HuH-7 (cell line): ENCODE measurements at places on chromosomes 2 and 18.

DNA sequence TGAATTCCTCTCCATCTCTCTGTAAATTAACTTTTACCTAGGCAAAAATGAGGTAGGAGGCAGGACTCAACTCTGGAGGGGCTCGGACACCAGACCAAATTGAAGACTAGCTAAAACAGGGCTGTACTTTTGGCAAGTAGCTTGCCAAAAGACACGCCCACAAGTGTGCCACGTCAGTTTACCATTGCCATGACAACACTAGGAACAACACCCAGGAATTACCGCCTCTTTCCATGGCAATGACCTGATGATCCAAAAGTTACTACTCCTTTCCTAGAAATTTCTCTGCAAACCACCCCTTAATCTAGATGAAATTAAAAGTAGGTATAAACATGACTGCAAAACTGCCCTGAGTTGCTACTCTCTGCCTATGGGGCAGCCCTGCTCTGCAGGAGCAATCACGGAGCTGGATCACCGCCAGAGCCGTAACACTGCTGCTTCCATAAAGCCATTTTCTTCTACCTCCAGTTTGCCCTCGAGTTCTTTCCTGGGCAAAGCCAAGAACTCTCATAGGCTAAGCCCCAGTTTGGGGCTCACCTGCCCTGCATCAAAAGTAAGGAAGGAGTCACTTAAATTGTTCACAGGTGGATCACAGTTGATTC lies 66.0 kb upstream of the FAM136A start:
- DNase-seq: no peak

GRCh38 chr2:71566372-71566771 lies 113.0 kb downstream of the DYSF start:
- no peak for DNase-seq

DNA sequence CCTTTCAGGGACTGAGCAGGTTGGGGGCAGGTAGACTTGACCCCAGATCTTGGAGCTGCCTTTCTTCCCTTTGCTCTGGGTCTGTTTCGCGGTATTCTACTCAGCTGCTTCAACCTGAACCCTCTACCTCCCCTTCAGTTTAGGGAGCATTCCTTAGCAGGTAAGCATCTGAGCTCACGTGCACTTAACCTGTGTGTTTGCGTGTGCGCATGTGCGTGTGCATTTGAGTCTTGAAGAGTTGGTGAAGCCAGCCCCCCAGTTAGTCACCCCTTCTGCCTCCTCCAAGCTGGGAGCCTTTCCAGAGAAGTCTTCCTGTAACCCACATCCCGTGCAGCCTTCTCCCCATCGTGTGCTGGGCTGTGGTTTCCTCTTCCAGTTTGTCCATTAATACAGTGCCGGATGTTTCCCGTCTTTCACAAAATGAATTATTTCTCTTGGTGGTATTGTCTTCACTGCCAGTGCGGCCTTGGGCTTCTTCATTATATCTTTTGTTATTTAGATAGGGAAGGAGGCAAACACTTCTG lies 33.2 kb downstream of the B3GNT2 start:
- no peak for DNase-seq

DNA sequence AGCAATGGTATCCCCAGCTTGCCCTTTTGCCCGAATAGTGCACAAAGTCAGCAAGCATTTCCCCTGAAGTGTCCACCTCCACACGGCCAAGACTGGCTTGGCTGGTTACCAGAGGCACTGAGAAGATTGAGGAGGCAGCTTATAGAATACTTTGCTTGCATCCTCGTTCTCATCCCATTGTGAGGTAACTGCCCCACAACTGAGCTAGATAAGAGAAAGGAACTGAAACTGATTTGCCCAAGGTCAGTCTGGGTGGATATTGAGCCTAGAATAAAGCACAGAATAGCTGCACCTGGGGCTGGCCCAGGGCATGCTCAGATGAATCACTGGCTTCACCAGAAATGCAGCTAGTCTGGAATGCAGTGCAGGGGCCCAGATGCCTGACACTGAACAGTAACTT lies 32.7 kb upstream of the MAP4K3 start:
- DNase-seq: peak; percentile 11

DNA sequence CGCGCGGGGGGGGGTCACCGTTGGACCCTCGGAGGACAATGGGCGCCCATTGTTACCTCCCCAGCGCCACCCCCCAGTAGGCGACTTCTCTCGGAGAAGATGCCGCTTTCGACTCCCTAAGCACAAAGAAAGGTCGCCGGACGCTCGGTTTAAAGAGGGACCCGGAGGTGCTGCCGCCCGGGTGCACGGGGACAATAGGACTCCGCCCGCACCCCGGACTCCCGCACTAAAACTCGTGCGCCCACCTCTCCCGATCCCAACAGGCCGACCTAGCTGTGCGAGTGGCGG lies 318 bp upstream of the CDC42EP3 start:
- DNase-seq: no peak

- DNase-seq: no peak
Measured at GRCh38 chr2:181178130-181178529, 197.7 kb downstream of the UBE2E3 start.

GRCh38 chr2:70766357-70767078 lies 1.5 kb downstream of the ADD2 start:
- DNase-seq: no peak

GRCh38 chr2:200306931-200307723 lies 634 bp downstream of the SPATS2L start:
- DNase-seq: peak; percentile 19

DNA sequence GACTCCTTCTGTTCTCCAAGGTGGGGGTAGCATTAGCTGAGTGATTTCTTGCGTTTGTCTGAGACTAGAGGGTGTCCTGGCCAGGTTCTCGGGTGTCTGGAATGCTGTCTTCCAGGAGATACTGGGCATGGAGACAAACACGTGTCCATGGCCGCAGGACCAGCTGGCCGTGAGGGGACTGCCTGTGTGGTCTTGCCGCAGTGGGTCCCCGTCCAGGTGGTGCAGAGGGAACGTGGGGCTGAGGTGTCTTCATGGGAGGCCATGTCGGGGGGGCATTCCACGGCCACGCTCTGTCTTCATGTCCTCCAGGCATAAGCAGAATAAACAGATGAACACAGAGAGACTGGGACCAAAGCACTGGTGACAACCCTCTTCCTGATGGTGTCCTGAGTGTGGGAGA lies 66.6 kb downstream of the SMIM21 start:
- no peak for DNase-seq

- no peak for DNase-seq
Measured at GRCh38 chr18:68417166-68417799, 297.6 kb downstream of the TMX3 start.

DNA sequence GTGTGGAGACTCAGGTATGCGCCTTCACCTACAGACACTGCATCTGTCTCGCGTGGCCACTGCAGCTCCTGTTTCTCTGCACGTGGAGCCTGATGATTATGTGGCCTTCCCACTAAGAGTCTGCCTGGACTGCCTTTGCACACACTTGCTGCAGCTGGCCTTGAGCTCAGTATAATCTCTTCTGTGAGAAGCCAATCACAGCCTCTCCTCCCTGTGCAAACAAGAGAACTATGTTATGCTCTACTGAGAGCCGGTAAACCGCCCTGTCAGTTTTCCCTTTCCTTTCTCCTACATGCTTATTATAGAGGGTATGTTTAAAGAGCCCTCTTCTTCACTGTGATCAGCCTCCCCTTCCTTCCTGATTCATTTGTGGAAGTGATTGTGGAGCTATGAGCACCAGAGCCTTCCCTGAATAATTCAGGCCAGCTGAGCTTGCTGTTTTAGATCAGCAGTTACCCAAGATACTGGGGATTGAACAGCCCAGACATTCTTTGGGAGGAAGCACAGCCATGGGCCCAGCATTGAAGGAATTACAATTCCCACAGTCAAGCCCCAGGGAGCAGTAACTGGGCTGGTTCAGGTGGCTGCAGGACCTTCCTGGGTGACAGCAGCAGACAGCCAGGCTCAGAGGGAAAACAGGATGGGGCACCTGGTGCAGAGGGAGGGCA lies 3.7 kb upstream of the TGFA start:
- peak; percentile 64 for DNase-seq

DNA sequence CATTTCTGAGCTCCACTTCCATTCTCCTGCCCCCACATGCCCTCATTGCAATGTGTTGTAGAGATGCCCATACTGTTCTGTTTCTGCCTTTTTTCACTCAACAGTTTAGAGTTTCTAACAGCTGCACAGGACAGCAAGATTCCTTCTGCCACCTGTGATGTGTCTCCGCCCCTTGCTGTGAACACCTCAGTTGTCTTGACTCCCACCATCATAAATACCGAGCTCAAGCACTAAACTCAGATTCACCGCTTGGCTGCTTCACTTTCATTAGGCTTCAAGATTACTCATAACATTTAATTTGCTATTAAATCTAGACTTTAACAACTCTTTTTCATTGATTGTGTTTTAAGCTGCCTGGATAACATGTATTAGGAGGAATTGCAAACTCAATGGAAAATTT lies 141.0 kb downstream of the MAP2 start:
- no peak for DNase-seq

DNA sequence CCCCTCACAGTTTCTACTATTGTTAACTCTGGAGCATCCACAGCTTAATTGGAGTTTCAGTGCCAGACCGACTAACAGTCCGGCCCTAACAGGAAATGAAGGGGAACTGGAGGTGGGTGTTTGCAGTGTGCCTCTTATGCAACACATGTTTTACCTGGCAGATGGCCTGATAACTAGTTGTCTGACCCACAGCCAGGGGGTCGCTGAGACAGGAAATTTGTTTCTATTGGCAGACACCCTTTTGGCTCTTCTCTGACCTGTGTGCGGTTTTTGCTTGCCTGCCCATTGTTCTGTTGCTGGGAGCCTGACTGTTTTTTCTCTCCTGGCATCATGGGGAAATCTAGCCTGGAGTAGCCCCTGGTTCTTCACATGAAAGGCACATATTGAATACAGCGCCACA lies 1329.8 kb downstream of the DSC3 start:
- DNase-seq: no peak

DNA sequence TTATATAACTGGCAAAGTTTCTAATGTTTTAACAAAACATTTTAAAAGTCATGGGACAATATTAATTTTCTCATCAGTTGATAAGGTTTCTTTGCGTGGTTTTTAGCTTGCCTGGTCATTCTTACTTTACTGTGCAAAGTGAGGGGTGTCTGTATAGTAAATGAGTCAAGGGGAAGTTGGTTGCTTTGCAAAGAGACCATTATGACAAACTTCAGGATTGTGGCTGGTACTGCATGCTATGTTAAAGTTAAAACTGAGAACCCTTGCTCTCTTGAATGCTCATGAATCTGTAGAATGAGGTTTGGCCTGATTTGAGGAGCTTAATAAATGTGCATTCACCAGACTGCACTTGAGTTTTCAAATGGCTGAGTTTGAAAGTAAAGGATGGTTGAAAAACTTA lies 47.0 kb downstream of the COL4A4 start:
- DNase-seq: no peak

- DNase-seq: peak; percentile 84
Measured at GRCh38 chr2:170816504-170817092, at the start of gene GAD1. GAD1 (plus strand) TSS chr2:170816887; CDS start chr2:170818592, 1,705 bp downstream.

- DNase-seq: no peak
Measured at GRCh38 chr2:154681741-154682140, 16.8 kb upstream of the KCNJ3 start.
